ENCODE measurements at places on chromosomes 16 and 17. TPM values are rescaled to one million over a fixed set of nuclear protein-coding genes. Genes with fewer than 3 reads are reported as not detected.

The SHCBP1 gene
- total RNA-seq = 51.6 TPM

The CA7 gene
- total RNA-seq = not detected

The LRRC37A3 gene
- 7.8 TPM for total RNA-seq

The ADGRG3 gene
- total RNA-seq = not detected

The FBXW10 gene
- total RNA-seq = not detected

The DPEP2 gene
- total RNA-seq = 12.4 TPM

The ZNF689 gene
- 12.8 TPM for total RNA-seq

The MC1R gene
- 6.6 TPM for total RNA-seq

DNA sequence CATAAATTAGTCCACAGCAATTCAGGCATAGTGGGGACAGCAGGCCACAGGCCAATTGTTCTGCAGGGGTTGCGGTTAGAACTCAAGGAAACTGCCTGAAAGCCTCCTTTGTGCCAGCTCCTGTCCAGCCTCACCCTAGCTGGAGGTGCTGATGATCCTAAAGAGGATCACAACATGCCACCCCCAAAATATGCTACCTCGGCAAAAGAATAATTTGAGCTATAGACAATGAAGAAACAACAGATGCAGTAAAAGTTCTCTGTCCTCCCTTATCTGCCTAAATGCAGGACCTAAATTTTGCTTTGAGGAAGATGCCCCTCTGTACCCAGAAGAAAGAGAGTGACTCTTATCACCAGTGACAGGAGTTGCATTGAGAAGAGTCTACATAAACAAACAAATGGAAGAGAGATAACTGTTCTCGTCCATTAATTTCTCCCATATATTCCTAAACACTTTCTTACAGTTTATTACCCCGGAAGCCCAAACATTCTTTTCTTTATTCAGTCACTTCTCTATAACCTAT lies 14.7 kb downstream of the ALOX15 start:
- DNase-seq = no peak

DNA sequence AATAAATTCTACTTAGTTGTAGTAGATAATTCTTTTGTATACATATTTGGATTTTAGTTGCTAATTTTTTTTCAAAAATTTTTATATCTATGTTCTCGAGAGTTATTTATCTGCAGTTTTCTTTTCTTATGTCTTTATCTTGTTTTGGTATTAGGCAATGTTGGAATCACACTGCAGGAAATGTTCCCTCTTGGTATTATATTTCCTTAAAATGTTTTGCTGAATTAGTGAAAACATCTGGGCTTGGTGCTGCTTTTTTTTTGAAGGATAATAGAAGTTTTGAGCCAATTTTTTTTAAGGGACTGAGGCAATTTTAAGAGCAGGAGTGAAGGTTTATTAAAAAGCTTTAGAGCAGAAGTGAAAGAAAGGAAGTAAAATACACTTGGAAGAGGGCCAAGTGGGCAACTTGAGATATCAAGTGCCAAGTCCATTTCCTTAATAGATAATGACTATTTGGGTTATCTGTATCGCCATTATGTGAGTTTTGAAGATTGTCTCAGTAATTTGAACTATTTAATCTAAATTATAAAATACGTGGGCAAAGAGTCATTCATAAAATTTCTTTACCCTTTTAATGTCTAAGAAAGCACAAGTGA lies 1390.1 kb upstream of the CDH8 start:
- no peak for DNase-seq

DNA sequence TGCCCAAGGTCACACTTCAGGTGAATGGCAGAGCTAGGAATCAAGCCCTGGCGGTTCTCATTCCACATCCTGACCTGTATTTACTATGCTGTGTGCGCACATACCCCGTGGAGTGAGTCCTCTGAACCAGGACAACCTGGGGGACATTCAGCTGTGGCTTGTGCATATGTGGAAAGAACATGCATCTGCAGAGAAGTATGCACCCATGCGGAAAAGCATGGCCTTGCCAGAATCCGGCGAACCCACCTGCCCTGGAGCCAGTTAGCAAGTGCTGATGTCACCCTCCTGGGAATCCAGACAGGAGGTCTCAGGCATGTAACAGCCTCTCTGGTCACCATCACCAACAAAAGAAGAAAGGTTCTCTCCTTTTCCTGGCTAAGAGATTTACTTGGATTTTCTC lies 1.9 kb downstream of the RASL10B start:
- DNase-seq = no peak

DNA sequence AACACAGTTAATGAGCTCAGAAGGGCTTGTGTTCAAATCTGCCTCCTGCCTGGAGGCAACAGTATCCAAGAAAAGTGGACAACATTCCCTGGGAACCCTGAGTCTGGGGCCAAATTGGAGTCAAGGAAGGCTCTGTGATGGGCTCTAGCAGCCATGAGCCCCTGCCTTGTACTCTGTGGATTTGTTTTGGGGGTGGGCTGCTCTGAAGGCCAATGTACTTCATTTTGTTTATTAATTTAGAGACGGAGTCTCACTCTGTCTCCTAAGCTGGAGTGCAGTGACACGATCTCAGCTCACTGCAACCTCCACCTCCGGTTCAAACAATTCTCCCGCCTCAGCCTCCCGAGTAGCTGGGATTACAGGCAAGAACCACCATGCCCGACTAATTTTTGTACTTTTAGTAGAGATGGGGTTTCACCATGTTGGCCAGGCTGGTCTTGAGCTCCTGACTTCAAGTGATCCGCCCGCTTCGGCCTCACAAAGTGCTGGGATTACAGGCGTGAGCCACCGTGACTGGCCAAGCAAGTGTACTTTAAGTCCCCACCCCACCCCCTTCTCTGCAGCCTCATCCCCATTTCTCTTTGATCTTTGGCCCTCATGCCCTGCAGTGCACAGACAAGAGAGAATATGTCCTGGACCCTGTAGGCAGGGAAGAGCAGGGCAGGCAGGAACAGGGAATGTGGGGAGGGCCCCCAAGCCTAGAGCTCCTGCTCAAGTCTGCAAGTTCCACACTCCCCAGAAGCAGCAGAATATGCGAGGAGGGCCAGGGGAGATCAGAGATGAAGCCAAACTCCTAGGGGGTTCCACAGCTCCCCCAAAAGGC lies 2.7 kb upstream of the GIP start:
- no peak for DNase-seq

- DNase-seq = no peak
Observed at GRCh38 chr17:12769981-12770380, 19.3 kb upstream of the ARHGAP44 start.

GRCh38 chr16:46568472-46569230 lies 52.5 kb downstream of the SHCBP1 start:
- DNase-seq = no peak

DNA sequence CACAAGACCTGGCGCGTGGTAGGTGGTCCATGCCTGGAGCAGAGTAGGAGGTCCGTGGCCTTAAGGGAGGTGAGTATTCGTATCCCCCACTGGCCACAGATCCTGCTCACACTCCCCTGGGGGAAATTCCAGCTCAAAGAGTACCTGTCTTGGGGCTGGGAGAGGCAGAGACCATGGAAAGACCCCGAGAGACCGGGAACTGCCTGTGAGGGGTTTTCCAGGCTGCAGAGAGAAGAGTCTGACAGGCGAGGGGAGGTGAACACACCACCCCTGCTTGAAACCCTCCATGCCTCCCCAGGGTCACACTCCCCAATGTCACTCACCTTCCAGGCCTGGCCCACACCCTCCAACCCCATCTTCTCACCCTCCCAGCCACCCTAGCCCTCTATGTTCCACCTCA lies 12.6 kb upstream of the SNN start:
- no peak for DNase-seq

GRCh38 chr17:63132459-63132911 lies 166.4 kb downstream of the TANC2 start:
- no peak for DNase-seq

- DNase-seq = no peak
Observed at GRCh38 chr17:79545251-79546005, 65.4 kb downstream of the RBFOX3 start.

GRCh38 chr16:80602894-80603293 lies 62.1 kb downstream of the DYNLRB2 start:
- DNase-seq = no peak

GRCh38 chr17:78357672-78358537 lies 2.0 kb downstream of the SOCS3 start:
- DNase-seq = no peak

- peak; percentile 24 for DNase-seq
Observed at GRCh38 chr17:63445571-63445953, 544 bp downstream of the CYB561 start.

DNA sequence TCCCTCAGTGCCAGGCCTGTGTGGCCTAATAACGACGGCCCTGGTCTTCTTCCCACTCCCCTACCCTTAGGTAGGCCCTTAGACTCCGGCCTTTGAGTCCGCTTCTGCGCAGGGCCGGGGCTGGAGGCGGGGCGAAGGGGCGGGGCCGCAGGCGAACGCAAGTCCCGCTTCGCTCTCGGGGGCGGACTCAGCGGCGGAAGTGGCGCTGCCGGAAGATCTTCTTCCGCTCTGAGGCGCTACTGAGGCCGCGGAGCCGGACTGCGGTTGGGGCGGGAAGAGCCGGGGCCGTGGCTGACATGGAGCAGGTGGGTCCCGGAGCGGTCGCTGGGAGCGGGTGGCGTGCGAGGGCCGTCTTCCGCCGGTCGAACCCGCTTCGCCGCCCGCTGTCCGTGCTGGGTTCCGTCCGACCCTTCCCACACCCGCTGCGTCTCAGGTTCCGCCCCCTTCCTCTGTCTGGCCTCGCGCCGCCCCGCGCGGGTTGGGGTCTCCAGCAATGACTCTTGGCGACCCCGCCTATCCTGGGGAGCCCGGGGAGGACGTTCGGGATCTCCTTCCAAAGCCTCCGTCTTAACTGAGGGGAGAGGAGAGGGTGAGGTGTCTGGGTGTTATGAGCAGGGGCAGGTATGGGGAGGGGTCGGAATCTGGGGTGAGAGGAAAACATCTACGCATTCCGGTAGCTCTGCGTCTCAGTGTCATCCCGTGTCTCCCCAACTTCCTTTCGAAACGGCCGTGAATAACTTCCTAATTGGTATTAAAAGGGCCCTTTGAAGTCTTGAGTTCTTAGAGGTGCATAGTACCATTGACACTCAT lies at the start of gene STARD3:
Gene STARD3 (plus strand): TSS at position 218 of the 810 bp plus-strand sequence. CDS start 16,388 bp downstream, outside the sequence.
- peak; percentile 91 for DNase-seq

GRCh38 chr17:79806863-79807720 lies 10.2 kb upstream of the CBX8 start:
- DNase-seq = no peak

DNA sequence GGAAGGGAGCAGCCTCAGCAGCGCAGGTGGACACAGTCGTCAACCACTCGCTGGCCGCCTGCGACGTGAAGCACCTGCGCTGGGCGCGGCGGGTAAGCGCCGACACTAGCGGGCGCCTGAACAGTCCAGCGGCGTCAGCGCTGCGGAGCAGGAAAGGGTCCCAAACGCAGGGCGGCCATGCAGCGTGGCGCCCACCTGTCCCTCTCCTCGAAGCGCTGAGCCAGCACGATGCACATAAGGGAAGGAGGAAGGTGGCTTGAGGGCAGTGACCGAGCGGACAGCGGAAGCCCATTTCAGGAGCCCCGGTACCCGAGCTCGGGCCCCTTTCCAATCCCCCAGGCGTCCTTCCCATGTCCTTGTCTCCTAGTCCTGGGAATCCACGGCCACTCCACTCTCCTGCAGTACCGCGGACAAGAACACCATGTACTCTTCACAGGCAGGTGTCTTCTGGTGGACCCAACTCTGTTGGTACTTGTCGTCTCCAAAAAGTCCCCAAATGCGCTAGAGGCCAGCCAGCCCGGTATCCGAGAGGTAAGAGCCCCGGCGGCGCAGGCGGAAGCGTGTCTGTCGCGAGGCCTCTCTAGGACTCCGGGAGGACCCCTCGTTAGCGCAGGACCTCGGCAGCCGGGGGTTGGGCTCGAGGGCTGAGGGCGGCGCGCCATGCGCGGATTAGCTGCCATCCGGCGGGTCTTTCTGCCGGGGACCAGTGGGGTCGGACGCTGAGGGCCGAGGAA lies 14.4 kb downstream of the ZNF232 start:
- DNase-seq = no peak

DNA sequence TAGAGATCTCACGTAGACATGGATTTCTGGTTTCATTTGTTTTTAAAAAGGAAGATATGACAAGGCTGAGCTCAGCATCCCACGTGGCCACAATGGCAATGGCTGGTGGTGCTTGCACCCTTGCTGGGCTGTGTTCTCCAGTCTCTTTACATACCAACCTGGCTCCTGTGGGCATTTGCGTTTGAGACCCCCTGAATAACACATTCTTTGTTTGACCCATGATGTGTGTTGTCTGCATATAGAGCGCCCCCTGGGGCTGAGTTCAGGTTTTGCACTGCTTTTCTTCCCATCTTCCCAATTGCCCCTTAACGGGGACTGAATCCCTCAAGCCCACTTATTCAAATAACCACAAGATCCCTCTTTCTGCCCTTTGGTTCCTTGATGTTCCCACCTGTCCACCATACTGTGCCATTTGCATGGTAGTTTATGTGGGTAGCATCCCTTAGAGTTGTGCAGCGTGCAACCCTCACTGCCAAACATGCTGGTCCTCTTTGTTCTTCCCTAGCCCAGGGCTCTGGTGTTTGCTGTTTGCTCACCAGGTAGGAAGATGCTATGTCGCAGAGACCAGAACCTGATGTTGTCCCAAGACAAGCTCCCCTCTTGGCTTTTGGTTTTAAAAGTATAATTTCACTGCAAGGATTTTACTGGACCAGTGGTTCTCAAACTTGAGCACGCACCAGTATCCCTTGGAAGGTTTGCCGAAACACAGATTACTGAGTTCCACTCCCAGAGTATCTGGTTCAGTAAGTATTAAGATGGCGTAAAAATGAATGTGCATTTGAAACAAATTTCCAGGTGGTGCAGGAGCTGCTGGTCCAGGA lies 38.5 kb upstream of the NKD1 start:
- DNase-seq = peak; percentile 48

GRCh38 chr16:73506568-73507056 lies 458.7 kb upstream of the ZFHX3 start:
- no peak for DNase-seq

GRCh38 chr16:20253825-20254224 lies 73.5 kb downstream of the GP2 start:
- no peak for DNase-seq

DNA sequence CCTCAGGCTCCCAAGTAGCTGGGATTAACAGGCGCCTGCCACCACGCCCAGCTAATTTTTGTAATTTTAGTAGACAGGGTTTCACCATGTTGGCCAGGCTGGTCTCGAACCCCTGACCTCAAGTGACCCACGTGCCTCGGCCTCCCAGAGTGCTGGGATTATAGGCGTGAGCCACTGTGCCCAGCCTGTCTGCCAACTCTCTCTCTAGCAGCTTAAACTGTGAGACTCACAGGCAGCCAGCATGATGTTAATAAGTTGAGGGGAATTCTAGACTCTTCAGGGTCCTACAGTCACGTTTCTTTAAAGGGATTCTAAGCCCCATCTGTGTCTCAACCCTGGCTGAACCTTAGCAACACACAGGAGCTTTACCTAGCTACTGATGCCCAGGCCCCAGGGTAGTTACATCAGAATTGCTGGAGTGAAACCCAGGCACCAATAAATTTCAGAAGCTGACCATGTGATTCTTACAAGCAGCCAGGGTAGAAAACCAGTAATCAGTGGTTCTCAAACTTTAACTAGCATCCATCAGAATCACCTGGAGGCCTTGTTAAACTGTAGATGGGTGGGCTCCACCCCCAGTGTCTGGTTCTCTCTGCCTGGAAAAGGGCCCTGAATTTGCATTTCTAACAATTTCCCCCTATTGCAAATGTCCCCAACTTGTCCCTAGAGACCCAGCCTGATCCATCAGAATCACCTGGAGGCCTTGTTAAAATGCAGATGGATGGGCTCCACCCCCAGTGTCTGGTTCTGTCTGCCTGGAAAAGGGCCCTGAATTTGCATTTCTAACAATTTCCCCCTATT lies 30.7 kb downstream of the GPRC5B start:
- no peak for DNase-seq

GRCh38 chr17:48903401-48903800 lies 4.8 kb upstream of the UBE2Z start:
- no peak for DNase-seq
